ENCODE measurements at places on chromosomes 16 and 17.
A peak's percentile ranks its signal among the peaks of the same experiment; 100 is the strongest.

DNA sequence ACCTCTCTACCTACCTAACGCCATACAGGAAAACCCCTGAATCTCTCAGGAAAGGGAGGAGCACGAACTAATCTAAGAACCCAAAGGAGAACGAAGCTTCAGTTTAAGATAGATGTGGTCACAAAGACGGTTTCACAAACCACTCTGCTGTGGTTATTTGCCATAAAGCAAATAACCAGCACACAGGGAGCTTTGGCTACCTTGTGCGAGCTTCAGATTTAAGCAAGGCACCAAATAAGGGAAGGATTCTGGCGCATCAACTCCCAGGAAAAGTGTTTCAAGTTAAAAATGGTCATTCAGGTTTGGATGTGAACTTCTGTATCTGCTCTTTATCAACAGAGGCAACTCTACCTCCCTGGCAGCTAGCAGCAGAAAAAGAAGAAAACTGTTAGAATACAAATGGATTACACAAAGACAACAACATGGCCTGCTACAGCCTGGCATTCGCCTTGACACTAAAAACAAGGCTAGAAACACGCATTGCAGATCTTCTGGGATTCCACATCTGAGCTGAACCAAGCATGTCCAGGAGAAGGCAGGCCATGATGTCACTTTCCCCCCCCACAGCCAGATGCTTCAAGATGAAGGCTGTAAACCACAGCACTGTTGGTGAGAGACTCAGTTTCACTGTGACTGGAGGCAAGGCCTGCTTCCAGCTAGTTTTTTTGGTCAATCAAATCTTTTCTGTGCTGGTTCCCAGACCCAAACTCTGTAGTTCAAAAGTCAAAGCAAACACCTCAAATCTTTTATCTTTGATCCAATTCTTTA is 43.6 kb downstream of the SMG6 start:
- DNase-seq: no peak

DNA sequence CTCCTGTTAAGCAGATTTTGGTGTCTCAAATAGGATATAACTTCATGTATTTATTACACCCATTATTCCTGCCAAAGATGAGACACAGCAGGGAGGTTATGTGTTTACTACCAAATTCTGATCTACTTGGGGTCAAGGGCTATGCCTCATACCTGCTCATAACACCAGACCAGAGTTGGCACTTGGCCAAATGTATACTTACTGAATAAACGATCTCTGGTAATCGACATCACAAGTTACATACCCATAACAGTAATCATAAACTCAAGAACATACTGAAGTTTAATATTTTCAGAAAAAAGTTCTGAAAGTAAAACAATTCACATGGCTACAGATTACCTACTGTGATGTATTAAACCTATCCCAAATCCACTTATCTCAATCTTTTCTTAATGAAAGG is 2.9 kb downstream of the TMEM170A start:
- no peak for DNase-seq

GRCh38 chr17:47982645-47983390 is 11.9 kb downstream of the CDK5RAP3 start:
- DNase-seq: no peak

DNA sequence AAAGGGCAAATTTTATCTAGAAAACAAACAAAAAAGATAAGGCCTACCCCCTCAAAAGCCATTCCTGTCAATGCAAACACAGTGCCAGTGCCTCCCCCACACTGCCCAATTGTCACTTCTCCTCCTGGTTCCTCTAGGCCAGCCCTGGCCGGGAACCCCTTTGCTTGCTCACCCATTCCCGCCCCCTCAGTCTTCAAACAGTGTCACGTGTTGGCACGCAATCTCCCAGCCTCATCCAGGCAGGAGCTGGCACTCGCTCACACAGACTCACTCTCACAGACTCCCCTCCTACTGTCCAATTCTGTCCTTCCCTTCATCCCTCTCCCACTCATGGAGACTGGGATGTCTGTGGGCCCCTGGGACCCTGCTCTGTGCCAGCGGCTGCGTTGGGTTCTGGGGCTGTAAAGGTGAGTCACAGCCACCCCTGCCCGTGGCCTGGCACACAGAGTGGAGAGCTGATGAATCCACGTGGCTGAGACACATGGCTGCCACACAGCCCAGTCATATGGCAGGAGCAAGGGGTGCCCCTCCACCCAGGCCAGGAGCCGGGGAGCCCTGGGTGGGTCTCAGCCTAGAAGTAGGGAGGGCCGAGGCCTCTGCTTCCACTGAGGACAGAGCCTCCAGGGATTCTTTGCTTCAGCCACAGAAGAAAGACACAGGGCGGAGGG is 54.8 kb downstream of the VAC14 start:
- DNase-seq: no peak

DNA sequence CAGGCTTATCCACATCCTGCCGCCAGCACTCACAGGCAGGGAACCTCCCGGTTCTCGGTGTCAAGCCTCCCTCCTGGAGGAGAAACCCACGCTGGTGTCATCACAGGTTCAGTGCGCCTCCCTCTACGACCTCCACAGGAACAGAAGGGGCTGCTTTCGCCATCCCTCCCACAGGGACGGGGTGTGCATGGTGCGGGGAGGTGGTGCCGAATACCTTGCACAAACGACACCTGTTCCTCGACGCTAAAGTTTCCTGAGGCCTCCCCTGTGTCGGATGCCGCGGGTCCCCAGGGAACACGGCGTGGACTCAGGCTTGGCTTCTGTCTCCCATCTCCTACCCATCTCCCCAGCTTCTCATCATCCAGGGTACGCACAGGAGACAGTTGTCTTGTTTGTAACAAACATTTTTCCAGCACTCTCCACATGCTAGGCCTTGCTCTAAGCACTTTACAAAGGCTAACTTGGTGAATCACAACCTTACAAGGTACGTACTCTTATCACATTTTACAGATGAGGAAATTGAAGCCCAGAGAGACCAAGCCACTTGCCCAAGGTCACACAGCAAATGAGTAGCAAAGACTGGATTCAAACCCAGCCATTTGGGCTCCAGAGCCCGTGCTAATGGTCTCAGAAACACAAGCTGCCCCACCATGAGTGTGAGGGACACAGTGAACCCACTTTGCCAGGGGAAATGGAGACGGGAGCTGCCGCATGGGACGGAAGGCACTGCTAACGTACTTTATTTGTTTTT is 271.6 kb downstream of the C16orf95 start:
- no peak for DNase-seq

DNA sequence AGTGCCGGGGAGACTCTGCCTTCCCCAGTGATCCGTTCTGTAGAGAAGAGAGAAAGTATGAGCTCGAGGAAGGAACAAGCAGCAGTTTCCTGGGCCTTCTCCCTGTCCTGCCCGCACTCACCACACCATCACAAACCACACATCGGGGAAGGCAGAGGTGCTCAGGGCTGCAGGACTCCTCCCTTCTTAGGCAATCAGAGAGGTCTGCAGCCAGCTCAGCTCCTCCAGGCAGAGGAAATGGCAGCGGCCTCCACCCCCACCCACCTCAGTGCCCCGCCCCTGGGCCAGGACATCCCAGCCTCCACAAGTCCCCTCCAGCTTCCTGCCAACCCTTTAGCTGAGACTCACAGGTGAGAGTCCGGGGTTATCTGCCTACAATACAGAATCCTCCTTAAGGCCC is 2.0 kb downstream of the ZNF319 start:
- no peak for DNase-seq

- no peak for DNase-seq
Observed at GRCh38 chr17:29720551-29720950, 97.8 kb upstream of the CORO6 start.

GRCh38 chr16:11615748-11616447 is 29.2 kb upstream of the LITAF start:
- DNase-seq: no peak

- no peak for DNase-seq
Observed at GRCh38 chr16:9048302-9048700, 43.1 kb upstream of the HAPSTR1 start.

DNA sequence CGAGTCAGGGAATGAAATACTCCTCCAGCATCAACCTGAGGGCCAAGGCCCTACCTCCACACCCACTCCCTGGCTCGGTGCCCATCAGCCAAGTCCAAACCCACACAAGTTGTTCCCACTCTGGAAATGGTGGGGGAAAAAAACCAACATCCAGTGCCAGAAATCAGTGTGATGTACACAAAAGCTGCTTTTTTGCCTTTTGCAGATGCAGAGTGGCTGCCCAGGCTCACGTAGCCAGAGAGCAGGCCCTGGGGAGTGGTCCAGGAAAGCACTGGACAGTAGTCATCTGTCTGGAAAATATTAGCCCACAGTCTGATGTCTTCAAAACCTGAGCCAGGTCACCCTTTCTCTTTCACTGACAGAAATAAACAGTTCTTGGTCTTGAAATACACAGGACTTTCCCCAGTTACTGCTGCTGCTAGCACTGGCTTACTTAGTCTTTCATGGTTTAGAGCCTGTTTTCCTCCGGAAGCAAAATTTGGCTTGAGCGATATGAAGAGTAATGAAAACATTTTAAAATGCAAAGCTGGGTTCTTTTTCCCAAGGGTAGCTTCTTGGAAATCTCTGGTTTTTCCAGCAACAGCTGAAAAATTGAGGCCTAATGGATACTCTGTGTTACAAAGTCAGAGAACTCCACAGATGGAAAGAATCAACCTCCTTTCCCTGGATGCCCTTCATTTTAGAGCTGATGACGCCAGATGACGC is 18.2 kb upstream of the NOS2 start:
- DNase-seq: no peak

- no peak for DNase-seq
Observed at GRCh38 chr16:51637770-51638094, 486.7 kb upstream of the SALL1 start.

DNA sequence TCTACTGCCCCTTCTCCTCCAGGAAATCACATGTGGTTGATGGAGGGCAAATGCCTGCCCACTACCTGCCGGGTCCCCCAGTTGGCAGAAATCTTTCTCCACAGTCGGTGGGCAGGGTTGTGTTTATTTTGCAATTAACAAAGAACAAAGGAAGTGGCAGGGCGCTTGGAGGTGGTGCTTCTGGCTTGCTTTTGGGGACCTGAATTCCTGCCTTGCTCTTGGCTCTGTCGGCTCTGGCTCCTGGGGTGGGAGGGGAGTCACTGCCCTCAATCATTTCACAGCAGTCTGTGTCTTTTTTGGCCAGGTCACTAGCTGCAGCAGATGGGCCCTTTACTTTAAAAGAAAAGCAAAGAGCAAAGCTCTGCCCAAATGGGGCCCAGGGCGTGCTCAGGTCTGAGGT is 69.2 kb downstream of the C16orf78 start:
- DNase-seq: no peak

DNA sequence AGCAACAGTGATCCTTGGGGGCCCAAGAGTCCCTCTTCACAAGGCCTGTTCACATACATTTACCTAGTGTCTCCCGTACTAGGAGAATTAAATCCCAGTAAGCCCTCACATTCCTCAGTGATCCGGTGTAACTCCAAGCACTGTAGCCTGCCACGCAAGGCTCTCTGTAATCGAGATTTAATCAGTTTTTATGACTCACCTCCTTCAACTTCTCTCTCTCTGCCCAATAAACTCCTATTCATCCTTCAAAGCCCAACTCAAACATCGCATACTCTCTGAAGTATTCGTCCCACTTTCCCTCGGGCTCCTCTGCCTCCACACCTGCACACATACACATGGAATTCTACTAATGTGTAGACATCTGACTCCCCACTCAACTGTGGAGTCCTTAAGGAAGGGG is 141.8 kb downstream of the CMIP start:
- no peak for DNase-seq

DNA sequence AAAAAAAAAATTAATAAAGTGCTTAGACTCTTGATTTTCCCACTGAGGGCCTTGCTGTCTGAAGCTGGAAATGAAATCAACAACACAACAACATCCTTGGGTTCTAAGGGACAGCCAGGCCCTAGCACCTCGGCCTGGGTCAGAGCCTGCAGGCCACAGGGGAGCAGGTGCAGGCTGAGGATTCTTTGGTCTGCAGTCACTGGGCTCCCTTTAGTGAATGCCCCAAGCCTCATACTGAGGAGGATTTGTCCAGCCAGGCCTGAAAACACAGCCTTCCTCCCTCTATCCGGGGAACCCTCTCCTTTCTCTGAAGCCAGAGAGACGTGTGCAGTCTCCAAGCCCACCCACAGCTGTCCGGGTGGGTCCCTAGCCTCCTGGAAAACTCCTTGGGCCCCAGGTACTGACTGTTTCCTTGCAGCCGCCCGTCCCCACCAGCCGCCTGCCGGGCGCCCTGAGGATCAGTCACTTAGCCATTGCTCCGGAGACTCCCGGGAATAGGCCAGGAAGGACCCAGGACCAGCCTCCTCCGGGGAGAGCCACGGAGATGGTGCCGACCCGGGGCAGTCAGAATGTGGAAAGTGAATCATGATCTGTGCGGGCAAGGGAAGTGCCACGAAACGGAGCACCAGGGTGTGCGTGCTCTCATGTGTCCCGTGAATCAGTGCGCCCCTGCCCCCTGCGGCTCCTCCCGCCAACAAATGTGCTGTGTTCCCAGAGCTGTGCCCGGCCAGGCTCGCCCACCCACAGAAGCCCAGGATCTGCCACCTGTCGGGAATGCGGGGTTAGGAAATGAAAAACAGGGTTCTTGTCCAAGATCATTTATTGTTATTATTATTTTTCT is 91.0 kb downstream of the RTN4RL1 start:
- DNase-seq: no peak

- no peak for DNase-seq
Observed at GRCh38 chr16:49987381-49987780, 37.6 kb upstream of the CNEP1R1 start.

- no peak for DNase-seq
Observed at GRCh38 chr17:74493331-74493833, 26.9 kb downstream of the CD300A start.

GRCh38 chr17:80418589-80418988 is 3.6 kb downstream of the ENDOV start:
- no peak for DNase-seq

DNA sequence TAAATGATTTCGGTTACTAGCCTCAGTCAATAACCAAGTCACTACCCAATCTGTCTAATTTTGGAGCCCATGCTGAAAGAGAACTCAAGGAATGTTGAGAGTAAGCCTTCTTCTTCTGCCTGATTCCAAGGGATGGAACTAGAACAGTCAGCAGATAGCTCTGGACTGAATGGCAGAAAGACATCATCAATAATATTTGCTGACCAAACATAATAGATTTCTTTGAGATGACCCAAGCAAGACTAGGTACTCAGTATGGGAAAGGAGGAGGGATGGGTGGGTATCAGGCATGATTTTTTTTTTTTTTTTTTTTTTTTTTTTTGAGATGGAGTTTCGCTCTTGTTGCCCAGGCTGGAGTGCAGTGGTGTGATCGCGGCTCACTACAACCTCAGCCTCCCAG is 330.1 kb downstream of the CNTNAP4 start:
- DNase-seq: no peak

GRCh38 chr17:57862694-57863667 is 13.1 kb upstream of the MRPS23 start:
- no peak for DNase-seq

DNA sequence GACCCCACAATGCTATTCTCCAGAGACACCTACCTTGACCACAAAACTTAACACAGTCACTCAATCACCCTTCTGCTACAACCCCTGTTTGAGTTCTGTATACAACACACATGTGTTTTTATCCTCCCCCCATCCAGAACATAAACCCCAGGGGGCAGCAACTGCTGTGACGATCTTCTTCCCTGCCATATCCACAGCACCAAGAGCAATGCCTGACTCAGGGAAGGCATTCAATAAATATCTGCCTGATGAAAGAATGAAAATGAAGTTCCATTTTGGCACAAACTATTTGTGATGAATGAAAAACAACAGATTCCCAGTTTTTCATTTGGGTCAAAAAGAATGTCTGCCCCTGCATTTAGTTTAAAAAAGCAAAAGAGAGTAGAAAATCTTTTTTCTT is 27.0 kb downstream of the ASIC2 start:
- peak; percentile 8 for DNase-seq
